Activated CD4-positive, alpha-beta T cell treated with anti-CD3 and anti-CD28 coated beads, Interleukin-2, amount 10 ng/mL, durations not matched to agents 24 days and 14 days (primary cell): ENCODE measurements at places on chromosomes 3 and 15. TPM values are rescaled to one million over a fixed set of nuclear protein-coding genes. Genes with fewer than 3 reads are reported as not detected.

DNA sequence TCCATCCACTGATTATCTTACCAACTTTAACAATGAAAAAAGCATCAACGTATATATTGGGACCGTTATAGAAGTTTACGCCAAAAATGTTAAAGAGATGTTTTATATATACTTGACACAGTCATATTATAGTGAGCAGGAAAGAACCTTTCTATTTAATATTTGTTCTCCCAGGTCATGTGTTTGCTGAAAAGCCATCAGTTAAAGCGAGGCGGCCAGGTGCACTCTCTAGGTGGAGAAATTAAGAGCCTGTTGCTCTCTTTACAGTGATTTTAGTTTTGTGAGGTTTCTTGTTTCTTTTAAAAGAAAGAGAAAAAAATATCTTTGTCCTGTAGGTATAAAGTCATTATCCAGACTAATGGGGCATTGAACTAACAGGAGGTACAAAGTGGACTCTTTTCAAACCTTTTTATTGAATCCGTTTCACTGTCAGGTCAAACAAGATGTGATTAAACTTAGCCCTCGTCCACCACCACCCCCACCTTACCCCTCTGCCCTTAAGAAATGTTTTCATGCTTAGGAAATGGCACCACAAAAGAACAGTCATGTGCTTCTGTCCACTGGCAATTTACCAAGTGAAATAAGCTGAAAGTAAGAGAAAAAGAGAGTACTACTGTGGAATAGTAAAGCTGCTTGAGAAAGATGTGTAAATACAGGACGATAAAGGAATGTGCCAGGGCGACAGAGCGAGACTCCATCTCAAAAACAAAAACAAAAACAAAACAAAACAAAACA, 279.9 kb downstream of the PTPRG start:
- H3K36me3 ChIP-seq, result no peaks in the 10 kb centered on the region
- DNase-seq, result no peak
- no peaks in the 10 kb centered on the region for H3K4me1 ChIP-seq
- peaks cover 3% of the 10 kb centered on the region for H3K27me3 ChIP-seq
- H3K4me3 ChIP-seq, result no peak overlapping the region

NOX5 gene
- total RNA-seq, result not detected in 2 replicates

DNA sequence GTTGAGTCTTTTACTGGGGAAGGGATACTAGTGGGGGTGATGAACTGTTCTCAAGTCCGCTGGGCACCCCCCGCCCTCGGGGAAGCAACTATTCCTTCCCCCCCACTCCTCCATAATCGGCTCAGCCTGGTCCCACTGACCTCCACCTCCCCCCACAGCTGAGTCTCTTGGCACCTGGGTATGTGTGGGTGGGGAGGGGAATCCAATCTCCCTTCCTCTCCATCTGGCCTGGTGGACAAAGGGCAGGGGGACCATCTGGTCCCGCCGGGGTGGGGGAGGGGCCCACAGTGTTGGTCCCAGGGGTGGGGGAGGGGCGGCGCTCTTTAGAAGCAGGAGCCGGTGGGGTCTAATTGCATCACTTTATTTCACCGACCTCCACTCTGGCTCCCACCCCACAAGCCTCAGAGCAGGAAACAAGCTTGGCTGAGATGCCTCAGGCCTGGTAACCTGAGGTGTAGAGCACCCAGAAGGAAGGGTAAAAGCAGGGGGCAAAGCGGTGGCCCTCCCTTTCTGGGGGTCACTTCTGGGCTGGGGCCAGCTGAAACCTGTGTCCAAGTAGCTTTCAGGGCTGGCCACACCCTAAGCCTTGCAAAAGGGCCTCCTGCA, 1.0 kb upstream of the PCBP4 start:
- peaks cover 3% of the 10 kb centered on the region for H3K27me3 ChIP-seq
- peak overlapping the region; percentile 79 for H3K27ac ChIP-seq
- peak overlapping the region; percentile 90 for H3K4me3 ChIP-seq
- peaks cover 2% of the 10 kb centered on the region for H3K36me3 ChIP-seq
- peaks cover 9% of the 10 kb centered on the region for H3K4me1 ChIP-seq
- no peak for DNase-seq

- DNase-seq, result no peak
- H3K4me3 ChIP-seq, result no peak overlapping the region
- H3K27me3 ChIP-seq, result no peaks in the 10 kb centered on the region
- peaks cover 4% of the 10 kb centered on the region for H3K4me1 ChIP-seq
These were observed 42.0 kb downstream of the PML start for GRCh38 chr15:74036271-74037170.

MAP2K5 gene
- total RNA-seq, result 21.0 and 25.1 TPM in 2 replicates

GRCh38 chr3:111763968-111764367, 95.1 kb upstream of the PHLDB2 start:
- peaks cover 2% of the 10 kb centered on the region for H3K4me1 ChIP-seq
- H3K4me3 ChIP-seq, result no peak overlapping the region
- H3K27me3 ChIP-seq, result no peaks in the 10 kb centered on the region
- H3K27ac ChIP-seq, result no peak overlapping the region
- H3K36me3 ChIP-seq, result no peaks in the 10 kb centered on the region
- no peak for DNase-seq

DNA sequence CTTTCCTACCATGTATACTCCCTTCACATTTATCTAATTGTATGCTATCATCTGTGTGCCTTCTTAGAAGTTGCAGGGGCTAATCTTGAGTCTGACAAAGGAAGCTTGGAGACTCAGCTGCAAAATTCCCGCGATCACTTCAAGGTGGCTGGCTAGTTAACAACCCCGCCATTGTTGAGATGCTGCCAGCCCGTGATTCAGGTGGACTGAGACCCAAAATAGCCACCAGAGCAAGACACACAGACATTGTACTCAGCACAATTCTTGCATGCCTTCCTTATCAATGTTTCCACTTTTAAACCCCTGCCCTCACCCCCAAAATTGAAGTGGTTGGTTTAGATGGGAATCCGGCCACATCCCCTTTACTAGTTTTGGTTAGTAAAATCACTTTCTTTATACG, 225.8 kb upstream of the ZNF717 start:
- H3K27me3 ChIP-seq, result no peaks in the 10 kb centered on the region
- H3K4me3 ChIP-seq, result no peak overlapping the region
- no peak overlapping the region for H3K27ac ChIP-seq
- no peak for DNase-seq
- no peaks in the 10 kb centered on the region for H3K36me3 ChIP-seq

DNA sequence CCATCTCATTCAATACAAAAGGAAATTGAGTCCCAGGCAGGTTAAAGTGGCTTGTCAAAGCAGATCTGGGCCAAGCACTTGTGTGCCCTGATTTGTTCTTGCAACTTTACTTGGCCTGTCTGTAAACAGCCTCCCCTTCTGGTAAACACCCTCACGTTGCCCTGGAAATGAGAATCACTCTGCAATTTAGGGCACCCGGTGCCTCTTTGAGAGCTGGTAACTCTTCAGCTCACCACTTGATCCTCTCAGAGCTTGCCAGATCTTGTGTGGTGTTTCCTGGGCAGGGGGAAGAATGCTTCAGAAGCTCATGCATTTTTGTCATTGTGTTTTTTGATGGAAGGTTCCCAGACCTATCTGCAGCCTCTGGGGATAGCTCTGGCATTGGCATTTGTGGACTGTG, 11.3 kb downstream of the MED12L start:
- no peak overlapping the region for H3K4me3 ChIP-seq
- H3K36me3 ChIP-seq, result no peaks in the 10 kb centered on the region
- H3K27me3 ChIP-seq, result peaks cover 35% of the 10 kb centered on the region
- no peak for DNase-seq
- H3K27ac ChIP-seq, result no peak overlapping the region

DNA sequence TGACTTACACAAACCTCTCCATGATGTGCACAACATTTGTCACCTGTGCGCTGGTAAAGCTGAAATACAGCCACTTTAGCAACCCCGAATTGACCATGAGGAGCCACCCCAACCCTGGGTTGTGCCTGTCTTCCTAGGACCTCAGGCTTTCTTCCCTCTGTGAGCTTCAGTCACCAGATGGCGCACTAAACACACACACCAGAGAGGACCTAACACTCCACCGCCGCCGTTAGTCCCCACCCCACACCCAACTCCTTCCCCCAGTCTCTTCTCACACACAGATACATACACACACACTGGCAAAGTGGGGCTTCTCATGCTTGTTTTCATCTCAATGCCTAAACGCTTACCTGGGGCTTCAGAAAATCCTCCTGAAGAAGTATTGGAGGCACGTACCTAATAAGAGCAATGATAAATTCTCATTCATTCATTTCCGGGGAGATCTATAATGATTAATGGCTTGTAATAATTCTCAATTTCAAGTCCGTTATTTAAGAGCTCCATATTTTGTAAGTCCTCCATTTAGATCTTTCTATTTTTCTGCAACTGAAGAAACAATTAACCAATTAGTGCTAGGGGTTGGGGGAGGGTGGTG, 2.1 kb upstream of the CCDC80 start:
- H3K4me1 ChIP-seq, result peaks cover 21% of the 10 kb centered on the region
- peak overlapping the region; percentile 78 for H3K4me3 ChIP-seq
- H3K27ac ChIP-seq, result peak overlapping the region; percentile 34
- DNase-seq, result peak; percentile 94
- H3K27me3 ChIP-seq, result peaks cover 11% of the 10 kb centered on the region

ROBO2 gene
- total RNA-seq, result not detected in 2 replicates

DNA sequence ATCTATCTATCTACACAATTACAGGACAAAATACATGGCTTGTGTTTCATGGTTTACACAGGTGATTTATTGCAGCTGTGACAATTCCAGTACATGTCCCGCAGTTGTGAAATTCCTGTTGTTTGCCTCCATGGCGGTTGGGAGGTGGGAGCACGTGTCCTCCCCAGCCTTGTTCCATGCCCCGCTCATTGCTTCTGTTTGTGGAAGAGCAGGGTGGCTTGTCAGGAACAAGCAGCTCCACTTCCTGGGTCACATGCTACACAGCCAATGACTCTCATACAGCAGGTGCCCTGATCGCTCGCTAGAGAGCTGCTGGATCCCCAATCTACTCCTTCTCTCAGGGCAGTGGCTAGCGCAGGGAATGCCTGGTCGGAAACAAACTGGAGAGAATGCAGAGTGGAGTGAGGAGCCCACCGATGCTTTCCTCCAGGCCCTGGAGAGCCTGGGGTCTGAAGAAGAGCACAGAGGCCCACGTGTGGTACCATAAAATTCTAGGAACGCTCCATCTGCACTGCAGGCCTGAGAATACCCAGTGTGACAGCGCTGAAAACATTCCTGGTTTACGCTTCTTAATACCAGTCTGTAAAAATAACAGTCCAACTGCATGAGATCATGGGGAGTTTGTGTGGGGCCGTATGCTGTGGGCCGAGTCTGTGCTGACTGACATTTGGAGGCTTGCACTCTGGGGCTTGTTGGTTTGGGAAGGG, 270.6 kb upstream of the RGMA start:
- no peak for DNase-seq

GRCh38 chr15:76191539-76192244, 119.6 kb downstream of the ETFA start:
- DNase-seq, result no peak
- H3K27ac ChIP-seq, result no peak overlapping the region
- H3K4me3 ChIP-seq, result no peak overlapping the region
- H3K4me1 ChIP-seq, result peaks cover 8% of the 10 kb centered on the region
- peaks cover 32% of the 10 kb centered on the region for H3K27me3 ChIP-seq

GRCh38 chr3:107660306-107660976, 137.7 kb downstream of the BBX start:
- no peaks in the 10 kb centered on the region for H3K36me3 ChIP-seq
- H3K27me3 ChIP-seq, result no peaks in the 10 kb centered on the region
- peaks cover 10% of the 10 kb centered on the region for H3K4me1 ChIP-seq
- H3K4me3 ChIP-seq, result no peak overlapping the region
- no peak overlapping the region for H3K27ac ChIP-seq

CISH gene
- total RNA-seq, result 359 and 361 TPM in 2 replicates

CCDC54 gene
- not detected in 2 replicates for total RNA-seq

HTR3E gene
- total RNA-seq, result not detected in 2 replicates

DNA sequence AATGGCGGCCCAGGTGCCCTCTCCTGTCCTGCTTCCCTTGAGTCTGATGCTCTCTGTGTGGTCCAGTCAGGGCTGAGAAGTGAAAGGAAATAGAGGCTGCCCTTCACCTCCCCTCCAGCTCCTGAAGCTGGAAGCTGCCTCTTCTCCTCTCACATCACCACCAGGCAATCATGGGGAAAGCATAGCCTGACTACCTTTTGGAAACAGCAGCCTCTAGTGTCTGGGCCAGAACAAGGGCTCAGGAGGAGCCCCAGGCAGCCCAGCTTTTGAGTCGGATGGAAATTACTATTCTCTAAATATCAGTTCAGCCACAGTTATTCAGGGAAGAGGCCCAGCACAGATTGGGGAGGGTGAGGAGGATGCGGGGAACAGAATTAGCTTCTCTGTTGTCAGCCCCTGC, 43.3 kb upstream of the CCDC174 start:
- H3K36me3 ChIP-seq, result peaks cover under 1% of the 10 kb centered on the region
- no peak overlapping the region for H3K27ac ChIP-seq
- no peak overlapping the region for H3K4me3 ChIP-seq
- peaks cover 56% of the 10 kb centered on the region for H3K27me3 ChIP-seq

DAZL gene
- 0.07 and 0.19 TPM in 2 replicates for total RNA-seq

- DNase-seq, result peak; percentile 75
- H3K27me3 ChIP-seq, result peaks cover 18% of the 10 kb centered on the region
- H3K4me3 ChIP-seq, result peak within 1 kb of the TSS; percentile 82
- peaks cover 18% of the 10 kb centered on the region for H3K4me1 ChIP-seq
These were observed at the start of gene UTS2B for GRCh38 chr3:191329654-191330529. TSS of gene UTS2B (minus strand) at chr3:191330526. CDS start at chr3:191282189, 48,337 bp downstream.

GRCh38 chr3:56467108-56467507, 1.2 kb downstream of the ERC2 start:
- H3K27me3 ChIP-seq, result peaks cover 57% of the 10 kb centered on the region
- no peaks in the 10 kb centered on the region for H3K36me3 ChIP-seq
- H3K4me3 ChIP-seq, result peak overlapping the region; percentile 54
- DNase-seq, result peak; percentile 69
- H3K4me1 ChIP-seq, result peaks cover 3% of the 10 kb centered on the region

DNA sequence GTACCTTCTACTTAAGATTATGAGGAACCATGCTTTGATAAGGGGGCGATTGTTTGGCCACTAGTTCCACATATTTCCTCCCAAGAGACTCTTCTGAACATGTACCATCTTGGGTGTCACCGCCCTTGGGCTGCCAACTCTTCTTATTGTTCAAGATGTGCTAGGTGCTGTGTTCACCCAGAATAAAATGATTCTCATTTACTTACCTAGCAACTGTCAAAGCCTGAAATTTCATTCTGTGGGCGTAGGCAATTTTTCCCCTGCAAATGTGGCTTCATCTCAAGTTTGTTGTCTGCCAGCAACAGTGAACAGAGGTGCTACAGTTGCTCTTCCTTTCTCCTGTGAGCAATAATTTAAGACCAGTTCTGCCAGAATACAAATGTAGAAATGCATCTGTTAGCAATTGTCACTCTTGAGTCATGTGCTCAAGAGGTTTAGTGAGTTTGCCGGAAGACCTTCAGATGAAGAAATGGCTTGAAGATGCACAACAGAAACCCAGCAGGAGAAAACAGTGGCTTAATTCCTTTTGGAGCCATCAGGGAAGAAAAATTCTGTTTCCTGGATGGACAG, 41.3 kb upstream of the RARB start:
- H3K36me3 ChIP-seq, result no peaks in the 10 kb centered on the region
- no peak overlapping the region for H3K27ac ChIP-seq
- no peaks in the 10 kb centered on the region for H3K27me3 ChIP-seq
- H3K4me1 ChIP-seq, result no peaks in the 10 kb centered on the region
- H3K4me3 ChIP-seq, result no peak overlapping the region
